ENCODE measurements at places on chromosomes 12 and 14.

DNA sequence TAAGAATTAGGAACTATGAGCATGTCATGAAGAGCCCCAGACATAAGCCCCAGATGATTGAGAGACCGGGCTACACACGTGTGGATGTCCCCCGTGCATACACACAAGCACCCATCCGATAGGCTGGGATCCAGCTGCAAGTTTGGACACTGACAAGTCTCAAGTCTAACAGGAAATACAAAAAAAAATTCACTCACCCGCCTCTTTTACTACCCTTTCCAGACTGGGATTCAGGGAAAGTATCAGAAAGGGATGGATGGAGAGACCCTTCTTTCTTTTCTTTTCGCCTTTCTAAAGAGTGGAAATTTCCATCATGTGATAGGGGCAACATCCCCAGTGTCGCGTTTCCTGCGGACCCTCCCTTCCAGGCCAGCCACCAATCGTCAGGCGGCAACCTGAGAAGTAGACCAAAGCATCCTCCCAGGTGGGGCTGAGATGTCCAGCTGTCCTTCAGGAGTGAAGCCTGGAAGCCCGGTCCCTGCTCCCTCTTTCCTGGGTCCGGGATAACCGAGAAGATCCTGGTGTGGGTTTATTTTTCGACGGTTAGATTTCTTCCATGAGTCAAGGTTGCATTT, 6.4 kb upstream of the SLC38A4 start:
- no peak for DNase-seq

- DNase-seq = peak; percentile 36
Measured at GRCh38 chr12:58491306-58491705, 429.0 kb downstream of the LRIG3 start.

DNA sequence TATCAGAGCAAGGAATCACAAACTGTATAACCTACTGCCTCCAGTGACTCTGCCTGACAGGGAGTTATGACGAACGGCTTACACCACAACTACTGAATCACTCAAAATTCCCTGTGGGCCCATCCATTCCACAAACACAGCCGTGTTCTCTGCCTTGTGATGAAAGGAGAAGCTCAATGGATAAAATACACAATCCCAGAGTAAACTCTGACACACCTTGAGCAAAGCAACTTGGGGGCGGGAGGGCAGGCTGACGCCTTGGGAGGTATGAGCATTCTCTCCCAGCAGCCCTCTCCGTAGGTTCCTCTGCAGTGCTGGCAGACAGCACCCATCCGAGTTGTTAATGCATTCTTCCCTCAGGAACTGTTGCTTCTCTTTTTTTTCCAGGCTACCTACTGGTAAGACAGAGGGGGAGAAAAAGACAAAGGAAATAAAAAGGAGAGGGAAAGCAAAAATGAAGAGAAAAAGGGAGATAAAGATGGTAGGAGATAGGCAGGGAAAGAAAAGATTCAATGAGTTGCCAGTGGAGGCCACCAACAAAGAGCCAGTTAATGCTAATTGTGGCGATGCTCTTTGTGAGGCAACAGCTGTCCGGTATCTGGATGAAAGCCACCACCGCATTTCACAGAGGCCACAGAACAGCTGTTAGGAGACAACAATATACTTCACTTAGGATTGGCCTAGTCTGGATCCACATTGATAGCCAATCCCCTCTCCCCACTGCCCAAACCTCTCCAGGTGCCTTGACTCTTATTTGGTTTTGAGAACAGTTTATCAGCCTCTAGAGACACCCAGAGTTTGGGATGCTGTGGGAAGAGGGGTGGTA, 4.7 kb upstream of the DIO2 start:
- DNase-seq = peak; percentile 91

DNA sequence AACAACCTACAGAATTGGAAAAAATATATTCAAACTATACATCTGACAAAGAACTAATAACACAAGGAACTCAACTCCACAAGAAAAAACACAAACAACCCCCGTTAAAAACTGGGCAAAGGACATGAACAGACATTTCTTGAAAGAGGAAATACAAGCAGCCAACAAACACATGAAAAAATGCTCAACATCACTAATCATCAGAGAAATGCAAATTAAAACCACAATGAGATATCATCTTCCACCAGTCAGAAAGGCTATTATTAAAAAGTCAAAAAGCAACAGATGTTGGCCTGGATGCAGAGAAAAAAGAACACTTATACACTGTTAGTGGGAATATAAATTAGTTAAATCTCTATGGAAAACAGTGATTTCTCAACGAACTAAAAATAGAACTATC, 82.6 kb upstream of the CCDC91 start:
- DNase-seq = peak; percentile 63

DNA sequence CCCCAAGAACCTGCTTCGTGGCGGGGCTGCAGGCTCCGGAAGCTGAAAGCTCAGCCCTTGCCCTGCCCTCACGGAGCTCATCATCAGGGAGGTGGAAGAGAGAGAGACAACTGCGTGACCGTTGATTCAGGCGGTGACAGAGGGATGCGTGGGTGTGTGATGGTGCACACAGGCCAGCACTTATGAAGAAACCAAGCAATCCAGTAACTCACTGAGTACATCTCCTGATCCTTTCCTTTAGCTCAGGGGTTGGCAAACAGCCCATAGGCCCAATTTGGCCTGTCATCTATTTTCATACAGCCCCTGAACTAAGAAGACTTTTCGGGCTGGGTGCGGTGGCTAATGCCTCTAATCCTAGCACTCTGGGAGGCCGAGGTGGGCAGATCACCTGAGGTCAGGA, 49.9 kb downstream of the TESC start:
- DNase-seq = peak; percentile 8

GRCh38 chr12:34354239-34355200, 332.2 kb downstream of the ALG10 start:
- no peak for DNase-seq

DNA sequence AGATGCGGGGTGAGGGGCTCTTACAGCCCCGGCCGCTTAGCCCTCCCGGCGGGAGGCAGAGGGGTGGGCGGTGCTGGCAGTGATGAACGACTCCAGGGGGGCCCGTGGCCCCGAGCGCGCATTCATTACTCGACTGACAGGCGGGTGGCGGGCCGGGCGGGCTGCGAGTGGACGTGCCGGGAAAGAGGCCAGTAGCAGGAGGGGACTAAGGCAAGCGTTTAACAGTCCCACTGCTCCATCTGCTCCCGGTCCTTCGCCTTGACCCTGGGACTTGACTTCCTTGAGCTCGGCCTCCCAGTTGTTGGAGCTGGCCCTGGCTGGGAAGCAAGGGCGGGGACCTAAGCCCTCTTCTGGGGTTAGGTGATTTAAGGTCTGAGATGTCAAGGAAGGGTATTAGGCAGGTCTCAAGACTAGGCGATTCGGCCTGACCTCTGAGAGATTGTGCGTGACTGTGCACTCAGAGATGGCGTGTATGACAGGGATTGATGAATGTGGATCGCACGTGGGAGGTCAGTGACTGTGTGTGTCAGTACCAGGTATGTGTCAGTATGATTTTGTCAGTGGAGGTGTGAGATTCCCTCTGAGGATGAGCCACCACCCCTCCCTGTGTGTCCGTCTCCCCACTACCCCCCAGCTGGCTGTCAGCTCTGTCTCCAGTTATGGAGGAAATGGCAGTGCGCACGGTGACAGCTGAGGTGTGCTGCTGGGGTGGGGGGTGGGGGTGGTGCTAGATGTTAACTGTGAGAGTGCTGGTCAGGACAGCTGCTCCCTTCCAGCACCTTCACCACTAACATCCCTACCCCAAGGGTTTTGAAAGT, 3.6 kb upstream of the DNAJC22 start:
- DNase-seq = no peak

GRCh38 chr12:104673696-104674482, 217.1 kb downstream of the CHST11 start:
- peak; percentile 93 for DNase-seq

GRCh38 chr14:78612666-78613065, 442.5 kb downstream of the NRXN3 start:
- no peak for DNase-seq

GRCh38 chr14:64008016-64008415, 155.2 kb downstream of the SYNE2 start:
- DNase-seq = no peak

DNA sequence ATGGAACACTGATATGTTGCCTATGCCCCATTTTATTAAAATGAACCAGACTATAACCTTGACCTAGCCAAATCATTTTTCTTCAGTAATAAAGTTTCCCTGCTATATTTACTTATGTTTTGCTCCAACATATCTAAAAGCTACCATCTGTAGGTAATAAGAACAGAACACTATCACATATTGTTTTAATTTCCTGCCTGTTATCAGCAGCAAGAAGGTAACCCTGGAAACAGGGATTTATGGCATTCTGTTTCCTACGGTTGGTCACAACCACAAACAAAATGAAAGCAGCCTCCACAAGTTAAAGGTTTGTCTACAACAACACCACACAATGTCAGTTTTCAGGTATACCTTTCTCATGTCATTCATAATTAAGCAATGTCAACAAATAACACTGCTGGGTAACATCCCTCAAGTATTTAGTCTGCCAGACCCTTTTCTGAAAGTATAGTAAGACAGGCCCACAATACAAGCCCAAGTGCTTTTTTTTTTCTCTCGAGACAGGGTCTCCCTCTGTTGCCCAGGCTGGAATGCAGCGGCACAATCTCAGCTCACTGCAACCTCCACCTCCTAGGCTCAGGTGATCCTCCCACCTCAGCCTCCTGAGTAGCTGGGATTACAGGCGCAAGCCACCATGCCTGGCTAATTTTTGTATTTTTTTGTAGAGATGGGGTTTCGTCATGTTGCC, 25.5 kb downstream of the GCH1 start:
- DNase-seq = no peak

DNA sequence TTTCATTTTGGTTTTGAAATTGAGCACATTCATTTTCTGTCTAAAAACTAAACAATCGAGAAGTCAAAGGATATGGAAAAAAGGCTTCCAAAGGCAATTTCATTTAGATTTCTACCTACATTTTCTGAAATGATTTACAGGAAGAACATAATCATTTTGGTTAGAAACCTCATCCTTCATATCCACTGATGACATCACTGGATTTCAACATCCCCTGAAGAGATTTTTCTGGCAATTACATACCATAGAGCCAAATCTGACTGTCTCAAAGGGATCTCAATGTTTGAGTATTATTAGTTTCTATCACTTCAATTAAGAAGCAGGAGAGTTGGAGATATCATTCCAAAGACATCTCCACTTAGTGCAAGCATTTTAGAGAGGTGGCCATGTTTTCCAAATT, 137.8 kb downstream of the TTC7B start:
- DNase-seq = peak; percentile 53

GRCh38 chr14:100884456-100884855, 19.1 kb downstream of the RTL1 start:
- no peak for DNase-seq

- DNase-seq = peak; percentile 21
Measured at GRCh38 chr14:50862036-50862570, 9.8 kb upstream of the ABHD12B start.

DNA sequence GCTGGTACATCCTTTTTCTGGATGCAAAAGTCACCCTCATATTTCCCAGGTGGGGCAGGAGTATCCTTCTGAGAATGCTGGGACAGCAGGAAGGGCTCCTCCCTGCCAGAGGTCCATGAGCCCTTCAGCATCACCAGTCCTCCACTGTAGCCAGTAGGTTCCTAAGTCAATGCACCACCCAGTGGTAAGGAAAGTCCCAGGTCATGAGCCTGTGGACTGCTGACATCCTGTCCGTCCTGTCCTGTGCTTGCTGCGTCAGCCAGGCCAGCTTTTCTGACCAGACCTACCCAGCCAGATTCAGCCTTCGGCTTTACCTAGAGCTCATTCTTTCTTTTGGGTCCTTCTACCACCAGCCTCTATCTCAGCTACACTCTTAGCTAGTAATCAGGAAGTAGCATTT, 23.0 kb upstream of the ACTN1 start:
- DNase-seq = peak; percentile 39

DNA sequence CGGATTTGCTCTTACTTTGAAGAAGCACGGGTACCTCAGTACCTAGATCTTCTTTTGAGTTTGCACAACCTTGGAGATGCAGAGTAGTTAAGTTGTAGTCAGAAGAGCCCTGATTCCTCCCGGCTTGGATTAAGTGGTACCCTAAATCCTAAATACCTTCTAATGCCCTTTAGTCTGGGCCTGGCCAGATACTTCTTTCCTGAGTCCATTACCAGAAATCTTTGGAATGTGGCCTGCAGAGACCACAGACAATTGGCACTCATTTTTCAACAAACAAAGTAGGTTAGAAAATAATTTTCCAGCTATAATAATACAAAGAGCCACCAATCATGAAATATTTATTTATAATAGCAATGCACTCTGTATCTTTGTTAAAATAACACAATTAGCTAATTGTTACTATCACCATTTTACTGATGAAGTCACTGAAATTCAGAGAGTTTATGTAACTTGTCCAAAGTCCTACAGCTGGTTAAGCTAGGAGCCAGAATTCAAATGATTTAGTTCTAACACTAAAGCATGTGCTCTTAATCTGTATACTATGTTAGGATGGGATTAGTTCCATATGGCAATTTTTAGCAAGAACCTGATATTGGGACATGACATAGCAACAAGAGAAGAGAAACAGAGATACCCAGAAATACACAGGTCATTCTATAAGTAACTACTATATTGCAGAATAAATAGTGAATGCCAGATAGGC, 132.1 kb upstream of the PDZRN4 start:
- no peak for DNase-seq

DNA sequence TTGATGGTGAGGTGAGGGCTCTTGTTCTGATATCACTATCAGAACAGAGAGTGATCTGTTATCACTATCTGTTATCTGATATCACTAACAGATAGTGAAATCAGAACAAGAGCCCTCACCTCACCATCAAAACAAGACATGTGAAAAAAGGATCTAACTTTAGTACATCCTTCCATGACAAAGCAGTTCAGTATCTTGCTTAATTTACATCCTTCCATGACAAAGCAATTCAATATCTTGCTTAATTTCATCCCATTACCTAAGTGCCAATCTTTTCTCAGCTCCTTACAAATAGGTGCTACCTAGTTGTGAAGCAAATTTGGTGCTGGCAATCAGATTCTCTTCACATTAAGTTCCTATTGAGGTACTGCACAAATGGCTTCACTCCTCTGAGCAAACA, 1865.6 kb upstream of the FLRT2 start:
- no peak for DNase-seq

DNA sequence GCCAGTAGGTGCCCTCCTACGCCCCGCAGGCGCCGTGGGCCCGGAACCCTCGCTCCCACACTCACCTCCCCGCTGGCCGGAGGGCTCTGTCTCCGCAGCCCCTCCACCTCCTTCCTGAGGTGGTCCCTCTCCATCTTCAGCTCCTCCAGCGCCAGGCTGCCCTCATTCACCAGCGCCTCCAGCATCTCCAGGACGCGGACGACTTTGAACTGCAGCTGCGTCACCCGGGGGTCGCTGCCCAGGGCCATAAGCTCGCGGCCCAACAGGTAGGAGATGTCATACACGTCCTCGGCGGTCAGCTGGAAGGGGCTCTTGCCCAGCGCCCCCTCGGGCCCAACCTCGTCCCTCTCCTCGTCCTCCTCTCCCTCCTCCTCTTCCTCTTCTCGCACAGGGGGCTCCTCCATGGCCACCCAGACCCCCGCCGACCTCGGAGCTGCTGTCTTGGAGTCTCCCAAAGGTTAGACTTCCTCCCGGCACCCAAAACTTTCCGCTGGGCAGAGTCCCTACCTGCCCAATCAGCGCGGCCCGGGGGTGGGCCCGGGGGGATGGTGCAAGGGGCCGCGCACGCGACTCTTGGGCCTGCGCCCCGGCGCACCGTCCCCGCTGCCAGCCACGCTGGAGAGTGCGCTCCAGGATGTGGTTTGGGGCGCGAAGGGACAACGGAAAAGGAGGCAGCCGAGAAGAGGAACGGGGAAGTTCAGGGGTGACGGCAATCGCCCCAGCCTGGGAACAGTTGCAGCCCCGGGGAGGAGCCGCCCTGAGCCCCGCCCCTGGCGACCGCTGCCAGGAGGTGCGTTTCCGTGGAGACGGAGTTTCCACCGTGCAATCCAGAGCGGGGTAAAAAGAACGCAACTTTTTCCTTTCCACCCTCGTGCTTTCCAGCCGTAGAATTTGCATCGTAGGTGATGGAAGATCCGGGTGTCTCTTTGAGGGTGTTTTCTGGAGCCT, at the start of gene RILPL2:
Gene RILPL2 (minus strand): TSS at position 668 of the 948 bp plus-strand sequence. CDS start 264 bp downstream, at position 404.
- DNase-seq = peak; percentile 88
